ENCODE measurements at places on chromosomes 13 and 19. TPM values are rescaled to one million over a fixed set of nuclear protein-coding genes. Genes with fewer than 3 reads are reported as not detected.
A peak's percentile ranks its signal among the peaks of the same experiment; 100 is the strongest.

The POMP gene
- total RNA-seq = 198 TPM

DNA sequence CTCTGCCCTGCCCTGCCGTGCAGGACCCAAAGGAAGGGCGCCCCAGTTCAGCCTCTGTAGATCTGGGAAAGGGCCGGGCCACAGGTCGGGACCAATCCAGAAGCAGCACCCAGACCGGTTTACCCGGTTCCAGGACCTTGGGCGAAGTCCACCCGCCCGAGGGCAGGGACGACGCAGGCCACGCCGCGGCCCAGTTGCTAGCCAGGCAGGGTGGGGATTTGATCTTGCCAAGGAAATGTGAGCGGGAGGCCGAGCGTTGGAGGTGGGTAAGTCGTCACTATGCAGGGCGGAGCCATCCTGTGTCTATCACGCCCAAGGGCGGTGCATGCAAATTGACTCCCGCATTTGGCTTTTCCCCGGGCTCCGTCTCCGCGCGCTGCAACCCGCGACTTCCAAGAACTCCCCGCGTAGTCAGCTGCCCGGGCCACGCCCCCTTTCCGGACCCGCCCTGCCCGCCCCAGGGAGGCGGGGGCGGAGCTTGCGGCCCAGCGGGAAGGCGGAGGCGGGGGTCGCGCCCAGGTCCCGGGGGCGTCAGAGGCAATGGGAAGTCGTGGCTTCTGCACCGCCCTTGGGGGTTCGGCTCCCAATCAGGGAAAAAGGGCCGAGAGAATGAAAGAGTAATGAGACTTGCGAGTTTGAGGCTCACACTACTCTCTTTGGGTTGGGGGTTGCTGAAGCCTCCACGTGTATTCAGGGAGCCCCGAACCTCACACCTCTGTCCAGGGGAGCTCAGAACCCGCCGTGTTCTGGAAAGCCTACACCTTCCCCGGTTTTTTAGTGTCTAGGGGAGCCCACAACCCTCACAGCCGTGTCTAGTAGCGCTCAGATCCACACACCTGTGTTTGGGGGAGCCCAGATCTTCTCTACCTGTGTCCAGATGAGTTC lies 12.8 kb downstream of the IER2 start:
- peak overlapping the region; percentile 56 for H3K4me3 ChIP-seq
- DNase-seq = peak; percentile 99
- peak overlapping the region; percentile 97 for H3K27ac ChIP-seq
- peaks cover 36% of the 10 kb centered on the region for H3K4me1 ChIP-seq
- H3K36me3 ChIP-seq = no peaks in the 10 kb centered on the region

DNA sequence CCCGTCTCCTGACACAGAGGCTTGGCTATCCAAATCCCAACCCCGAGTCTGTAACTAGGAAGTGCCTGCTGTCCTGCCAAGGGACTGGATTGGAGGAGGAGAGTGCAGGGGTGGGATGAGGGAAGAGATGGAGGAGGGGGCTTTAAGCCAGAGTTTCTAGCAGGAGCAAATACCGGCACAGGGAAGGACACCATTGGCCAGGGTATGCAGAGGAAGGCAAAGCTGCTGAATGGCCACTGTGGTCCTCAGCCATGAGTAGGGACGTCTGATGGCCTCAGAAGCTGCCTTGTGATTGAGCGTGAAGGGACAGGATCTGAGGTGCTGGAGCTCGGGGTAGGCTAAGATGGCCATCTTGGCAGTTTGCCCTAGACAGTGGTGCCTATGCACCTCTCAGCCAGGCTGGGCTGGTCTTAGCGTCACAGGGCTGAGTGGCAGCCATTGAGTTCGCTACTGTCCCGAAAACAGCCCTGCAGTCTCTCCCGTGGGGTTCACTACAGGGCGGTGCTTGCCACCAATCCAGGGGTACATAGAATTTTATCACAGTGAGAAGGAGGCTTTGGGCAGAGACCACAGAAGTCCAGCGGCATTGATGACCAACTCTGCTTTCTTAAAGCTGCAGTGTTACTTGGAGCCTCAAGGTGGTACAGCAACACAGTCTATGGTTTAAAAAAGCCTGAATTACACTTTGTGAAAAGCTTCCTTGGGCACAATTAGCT lies 61.8 kb downstream of the AKAP11 start:
- H3K4me3 ChIP-seq = no peak overlapping the region
- H3K27ac ChIP-seq = no peak overlapping the region
- no peaks in the 10 kb centered on the region for H3K36me3 ChIP-seq

DNA sequence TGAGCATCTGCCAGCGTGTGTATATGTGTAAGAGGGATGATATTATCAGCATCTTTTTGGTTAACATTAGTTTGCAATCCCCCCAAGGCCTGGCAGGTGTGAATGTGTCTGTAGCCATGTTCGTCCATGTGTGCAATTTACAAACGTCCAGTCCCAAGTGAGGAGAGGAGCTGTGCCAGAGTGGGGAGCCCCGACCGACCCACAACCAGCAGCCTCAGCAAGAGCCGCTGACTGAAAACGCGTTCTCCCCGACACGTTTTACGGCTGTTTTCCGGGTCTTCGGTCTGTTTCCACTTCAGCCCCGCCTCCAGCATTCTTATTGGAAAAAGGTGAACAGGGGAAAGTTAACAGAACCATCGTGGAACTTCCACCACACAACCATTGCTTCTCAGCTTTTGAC lies 119.1 kb upstream of the SOX1 start:
- H3K4me3 ChIP-seq = no peak overlapping the region
- no peaks in the 10 kb centered on the region for H3K36me3 ChIP-seq
- no peaks in the 10 kb centered on the region for H3K4me1 ChIP-seq
- H3K27ac ChIP-seq = no peak overlapping the region
- no peaks in the 10 kb centered on the region for H3K27me3 ChIP-seq
- no peak for DNase-seq

The OR7A5 gene
- total RNA-seq = not detected

DNA sequence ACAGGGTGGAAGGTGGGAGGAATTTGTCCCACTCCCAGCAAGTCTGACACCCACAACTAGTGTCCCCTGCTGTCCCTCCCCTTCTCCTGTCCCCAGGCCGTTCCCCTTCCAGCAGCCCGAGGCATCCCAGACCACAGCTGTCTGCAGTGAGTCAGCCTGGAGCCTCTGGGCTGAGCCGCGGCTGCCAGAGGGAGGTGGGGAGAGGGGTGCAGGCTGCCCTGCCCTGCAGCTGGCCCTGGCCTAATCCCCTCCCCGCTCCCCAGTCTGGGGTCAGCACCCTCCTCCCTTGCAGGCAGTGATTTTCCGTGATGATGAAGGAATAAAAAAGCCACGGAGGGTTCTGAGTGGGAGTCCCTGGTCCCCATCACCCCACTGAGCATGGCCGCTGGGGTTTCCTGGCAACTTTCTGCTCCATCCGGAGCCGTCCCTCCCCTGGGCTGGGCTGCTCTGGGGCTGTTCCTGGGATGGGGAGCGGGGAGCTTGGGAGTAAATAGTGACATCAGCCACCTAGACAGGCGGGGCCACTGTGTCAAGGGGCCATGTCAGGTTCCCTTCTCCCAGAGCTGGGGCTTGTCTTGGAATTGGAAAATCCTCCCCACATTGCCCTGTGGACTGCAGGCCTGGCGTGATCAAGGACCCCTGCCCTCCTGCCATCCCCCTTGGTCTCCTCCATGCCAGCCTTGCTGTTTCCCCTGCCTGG lies 16.8 kb downstream of the SPC24 start:
- peak; percentile 95 for DNase-seq
- H3K4me1 ChIP-seq = peaks cover 24% of the 10 kb centered on the region
- H3K4me3 ChIP-seq = peak overlapping the region; percentile 11
- no peaks in the 10 kb centered on the region for H3K27me3 ChIP-seq
- H3K27ac ChIP-seq = peak overlapping the region; percentile 65

The CHST8 gene
- 23.3 TPM for total RNA-seq

- H3K4me3 ChIP-seq = peak overlapping the region; percentile 11
- peak; percentile 98 for DNase-seq
- peaks cover 37% of the 10 kb centered on the region for H3K4me1 ChIP-seq
These were observed 2.5 kb downstream of the TMEM190 start for GRCh38 chr19:55379174-55379573.

DNA sequence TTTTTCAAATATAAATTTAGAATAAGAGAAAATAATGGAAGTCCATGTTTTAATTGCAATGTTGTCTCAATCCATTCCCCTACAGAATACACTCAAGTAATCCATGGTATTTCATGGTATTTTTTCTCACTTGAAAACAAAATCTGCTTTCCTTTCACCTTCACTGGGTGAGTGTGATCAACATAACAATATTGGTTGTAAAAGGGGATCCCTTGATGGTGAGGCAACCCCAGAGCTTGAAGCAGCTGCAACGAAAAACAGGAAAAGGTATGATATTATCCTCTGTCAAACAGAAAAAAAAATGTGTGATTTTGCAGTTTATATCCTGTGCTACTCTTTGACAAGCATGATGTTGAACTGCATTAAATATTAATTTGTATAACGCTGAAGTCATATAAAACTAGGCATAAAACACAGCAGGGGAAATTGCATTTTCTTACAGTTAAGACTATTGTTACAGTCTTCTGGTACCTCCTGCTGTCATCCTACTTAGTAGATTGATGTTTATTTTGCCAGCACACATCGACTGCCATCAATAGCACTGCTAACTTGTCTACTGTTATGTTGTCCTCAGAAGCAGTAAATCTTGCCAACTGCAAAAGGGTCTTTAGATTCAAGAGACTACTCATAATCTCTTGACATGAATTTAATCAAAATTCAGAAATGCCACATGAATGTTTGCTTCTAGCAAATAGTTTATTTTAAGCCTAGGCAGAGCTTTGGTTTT lies 373.1 kb upstream of the MIR17HG start:
- no peaks in the 10 kb centered on the region for H3K27me3 ChIP-seq
- H3K27ac ChIP-seq = no peak overlapping the region
- no peaks in the 10 kb centered on the region for H3K36me3 ChIP-seq
- H3K4me3 ChIP-seq = no peak overlapping the region
- H3K4me1 ChIP-seq = no peaks in the 10 kb centered on the region

The CYSLTR2 gene
- total RNA-seq = not detected

GRCh38 chr13:26949701-26950502 lies 189.3 kb upstream of the GPR12 start:
- no peak overlapping the region for H3K27ac ChIP-seq
- DNase-seq = no peak
- H3K36me3 ChIP-seq = no peaks in the 10 kb centered on the region

DNA sequence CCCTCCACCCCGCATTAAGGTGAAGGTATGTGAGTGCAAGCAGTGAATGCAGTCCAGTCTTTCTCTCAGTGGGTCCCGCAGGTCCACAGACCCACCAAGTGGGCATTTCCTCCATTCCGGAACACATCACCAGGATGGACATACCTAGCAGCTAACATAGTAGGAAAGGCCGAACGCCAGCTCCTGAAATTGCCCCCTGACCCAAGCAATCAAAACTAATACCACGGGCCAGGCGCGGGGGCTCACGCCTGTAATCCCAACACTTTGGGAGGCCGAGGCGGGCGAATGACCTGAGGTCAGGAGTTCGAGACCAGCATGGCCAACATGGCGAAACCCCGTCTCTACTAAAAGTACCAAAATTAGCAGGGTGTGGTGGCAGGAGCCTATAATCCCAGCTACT lies 71.7 kb upstream of the VSTM2B start:
- H3K27ac ChIP-seq = no peak overlapping the region
- no peaks in the 10 kb centered on the region for H3K36me3 ChIP-seq
- DNase-seq = no peak
- no peak overlapping the region for H3K4me3 ChIP-seq

DNA sequence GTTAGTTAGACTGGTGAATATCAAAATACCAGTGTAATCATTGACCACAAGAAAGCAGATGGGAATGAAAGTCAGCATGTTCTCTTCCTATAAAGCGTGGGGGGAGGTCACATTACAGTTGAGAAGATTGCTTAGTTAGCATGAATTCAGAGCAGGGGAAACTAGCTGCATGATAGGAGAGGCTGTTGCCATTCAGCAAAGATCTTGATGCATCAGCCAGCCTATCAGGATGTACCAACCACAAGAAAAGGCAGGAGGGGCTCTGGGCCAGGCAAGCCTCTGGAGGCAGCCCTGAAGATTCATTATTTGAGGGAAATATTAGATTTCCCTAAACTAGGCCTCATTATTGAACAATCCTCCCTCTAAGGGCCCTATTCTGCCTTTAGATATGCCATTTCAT lies 5.0 kb upstream of the MTMR6 start:
- no peaks in the 10 kb centered on the region for H3K4me1 ChIP-seq
- no peaks in the 10 kb centered on the region for H3K36me3 ChIP-seq
- H3K27ac ChIP-seq = no peak overlapping the region
- DNase-seq = peak; percentile 35

The IRS2 gene
- 2.2 TPM for total RNA-seq

GRCh38 chr19:8151767-8152035 lies 2.3 kb upstream of the FBN3 start:
- H3K27ac ChIP-seq = no peak overlapping the region
- H3K36me3 ChIP-seq = no peaks in the 10 kb centered on the region
- no peak overlapping the region for H3K4me3 ChIP-seq
- peaks cover 25% of the 10 kb centered on the region for H3K27me3 ChIP-seq
- H3K4me1 ChIP-seq = peaks cover 10% of the 10 kb centered on the region
- DNase-seq = no peak

GRCh38 chr13:62321139-62321538 lies 905.5 kb upstream of the PCDH20 start:
- DNase-seq = no peak
- no peaks in the 10 kb centered on the region for H3K4me1 ChIP-seq
- no peak overlapping the region for H3K4me3 ChIP-seq
- peaks cover 2% of the 10 kb centered on the region for H3K36me3 ChIP-seq

The TIMM44 gene
- total RNA-seq = 55.2 TPM

Data from SJCRH30 (cell line).